Cerebellar nuclear complex (tissue), 1 donor: ENCODE measurements at places on chromosomes 16 and 17.

GRCh38 chr16:24917236-24917635, 71.5 kb downstream of the SLC5A11 start:
- no peak for DNase-seq

- DNase-seq = no peak
Measured at GRCh38 chr16:17469741-17470181, 999 bp downstream of the XYLT1 start.

DNA sequence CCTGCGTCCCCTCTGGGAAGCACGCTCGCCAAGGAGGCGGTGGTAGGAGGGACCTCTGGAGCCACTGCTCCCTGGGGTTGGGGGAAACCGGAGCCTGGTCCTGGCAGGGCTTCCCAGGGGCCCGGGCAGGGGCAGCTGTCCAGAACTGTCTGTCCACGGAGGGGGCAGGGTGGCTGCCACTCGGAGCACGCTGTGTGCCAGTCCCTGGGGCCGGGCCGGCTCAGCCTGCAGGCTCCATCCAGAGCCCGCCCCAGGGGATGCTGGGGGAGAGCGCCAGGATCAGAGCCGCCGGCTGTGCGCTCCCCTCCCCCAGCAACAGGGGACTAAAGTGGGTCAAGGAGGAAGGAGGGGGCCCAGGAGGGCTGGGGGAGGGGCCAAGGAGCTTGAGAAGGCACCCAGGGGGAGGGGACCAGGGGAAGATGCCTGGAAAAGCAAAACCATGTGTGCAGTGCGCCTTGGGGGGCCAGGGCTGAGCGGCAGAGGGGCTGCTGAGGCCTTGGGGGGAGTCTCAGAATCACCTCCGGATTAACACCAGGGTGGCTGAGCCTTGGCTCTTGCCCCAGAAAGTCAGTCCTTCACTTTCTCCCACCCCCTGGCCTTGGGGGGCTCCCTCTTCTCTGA, 21.3 kb downstream of the ZNF423 start:
- DNase-seq = no peak

DNA sequence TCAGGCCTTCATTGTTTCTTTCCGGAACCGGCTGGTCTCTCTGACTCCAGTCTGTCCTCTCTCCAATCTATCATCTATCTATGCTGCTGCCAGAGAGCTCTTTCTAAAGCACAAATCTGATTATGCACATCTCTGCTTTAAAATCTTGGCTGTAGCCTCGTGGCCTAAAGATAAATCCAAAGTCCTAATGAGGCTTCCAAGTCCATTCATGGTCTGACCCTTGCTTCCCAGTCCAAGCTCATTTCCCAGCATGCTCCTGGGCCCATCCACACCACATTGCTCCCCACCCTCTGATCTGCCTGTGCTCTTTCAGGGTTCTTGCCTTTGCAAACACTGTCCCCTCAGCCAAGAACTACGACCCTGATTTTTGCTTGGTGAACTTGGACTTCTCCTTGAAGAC, 21.5 kb upstream of the PHB1 start:
- DNase-seq = no peak

DNA sequence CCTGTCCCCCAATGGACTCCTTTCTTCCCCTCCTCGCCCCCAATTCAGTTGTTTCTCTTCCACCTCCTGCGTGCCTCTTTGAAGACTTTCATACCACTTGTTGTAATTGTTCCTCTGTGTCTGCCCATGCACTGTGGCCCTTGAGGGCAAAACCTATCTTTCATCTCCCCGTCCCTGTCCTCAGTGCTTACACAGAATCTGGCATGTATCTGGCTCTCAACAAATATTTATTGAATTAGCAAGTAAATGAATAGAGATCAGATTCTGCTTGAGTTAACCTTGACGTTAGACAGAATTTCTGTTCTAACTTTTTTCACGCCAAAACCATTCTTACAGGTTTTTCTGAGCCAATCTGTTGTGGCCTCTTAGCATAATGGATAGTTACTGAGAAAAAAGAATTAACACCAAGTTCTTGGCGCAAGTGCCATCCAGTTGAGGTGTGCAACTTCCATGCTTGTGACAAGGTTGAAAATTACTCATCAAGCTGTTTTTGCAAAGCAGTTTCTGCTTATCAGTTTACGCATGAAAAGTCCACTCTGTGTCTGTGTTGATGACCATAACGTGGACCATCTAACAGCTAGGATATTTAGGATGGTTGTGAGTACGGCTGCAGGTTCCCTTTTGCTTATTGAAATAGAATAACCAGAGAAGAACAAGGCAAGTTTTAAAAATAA, 215.1 kb downstream of the PRKCA start:
- DNase-seq = no peak

DNA sequence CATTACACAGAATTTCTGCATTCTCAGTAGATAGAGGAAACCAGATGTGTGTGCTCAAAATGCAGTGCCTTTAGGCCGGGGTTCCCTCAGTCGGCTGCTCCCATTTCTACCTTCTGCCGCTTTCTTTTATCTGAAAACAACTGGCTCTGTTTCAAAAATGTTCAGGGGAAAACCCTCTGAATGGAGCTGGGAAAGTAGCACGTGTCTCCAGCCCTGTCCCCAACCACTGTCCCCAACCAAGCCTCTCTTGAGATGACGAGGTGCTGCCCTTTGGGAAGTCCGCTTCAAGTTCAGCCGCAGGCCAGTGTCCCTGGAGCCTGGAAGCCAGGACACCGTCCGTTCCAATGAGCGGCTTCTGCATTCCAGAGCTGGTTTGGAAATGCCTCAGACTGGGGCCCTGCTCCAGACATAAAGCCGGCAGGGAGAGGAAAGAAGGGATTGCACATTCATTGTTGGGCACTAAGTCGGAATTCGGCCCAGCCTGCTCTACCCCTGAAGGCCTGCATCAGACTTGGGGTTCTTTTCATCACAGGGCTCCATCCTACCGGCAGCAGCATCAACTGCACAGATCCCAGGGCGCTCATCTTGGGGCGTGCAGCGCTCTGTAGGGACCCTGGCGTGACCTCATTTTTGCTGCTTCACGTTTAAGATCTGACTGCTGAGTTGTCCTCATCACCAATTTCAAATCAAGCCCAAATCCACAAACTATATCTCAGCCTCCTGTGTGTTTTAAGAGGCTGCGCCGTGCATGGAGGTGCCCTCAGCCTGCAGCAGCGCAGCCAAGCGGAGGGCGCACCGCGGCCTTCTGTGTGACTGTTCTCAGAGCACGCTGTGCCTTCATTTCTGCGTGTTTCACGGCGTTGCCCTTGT, 111.3 kb downstream of the BANP start:
- no peak for DNase-seq

DNA sequence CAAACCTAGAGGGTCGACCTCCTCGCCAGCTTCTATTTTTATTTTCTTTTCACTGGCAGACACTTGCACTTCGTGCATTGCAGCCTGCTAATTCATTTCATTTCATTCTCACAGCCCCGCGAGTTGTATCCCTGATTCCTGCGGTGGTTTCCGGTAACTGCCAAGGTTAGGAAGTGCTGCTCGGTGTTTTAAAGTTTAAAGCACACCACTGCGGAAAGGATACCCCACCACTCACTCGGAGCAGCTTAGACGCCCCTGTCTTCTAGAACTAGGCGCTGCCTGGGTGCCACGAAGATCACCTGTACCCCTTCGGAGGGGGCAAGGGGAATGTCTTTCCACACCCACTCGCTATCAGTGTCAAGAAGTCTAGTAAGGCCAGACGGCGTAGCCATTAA, 509 bp downstream of the CNEP1R1 start:
- no peak for DNase-seq

- no peak for DNase-seq
Measured at GRCh38 chr16:10678655-10679054, 16.1 kb downstream of the TEKT5 start.

- DNase-seq = no peak
Measured at GRCh38 chr17:9810100-9810949, 11.6 kb downstream of the GSG1L2 start.

DNA sequence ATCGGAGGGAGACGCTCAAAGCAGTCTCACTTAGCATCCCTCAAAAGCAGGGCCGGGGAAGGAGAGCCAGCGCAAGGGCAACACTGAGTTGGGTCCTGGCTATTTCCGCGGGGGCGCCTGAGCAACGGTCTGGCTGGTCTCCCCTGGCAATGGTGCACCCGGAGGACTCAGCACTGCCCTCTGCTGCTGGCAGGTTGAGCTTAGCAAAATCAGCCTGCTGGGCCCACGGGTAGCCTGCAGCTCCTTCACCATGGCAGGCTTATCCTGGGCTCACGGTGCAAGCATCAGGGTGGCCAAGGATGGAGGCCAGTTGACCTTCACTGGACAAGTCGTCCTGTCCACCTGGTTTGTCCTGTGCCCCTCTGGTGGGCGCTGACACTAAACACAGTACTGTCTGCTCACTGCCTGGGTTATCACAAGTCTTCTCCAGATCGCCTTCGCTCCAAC, 14.4 kb upstream of the ALDH3A1 start:
- DNase-seq = no peak

DNA sequence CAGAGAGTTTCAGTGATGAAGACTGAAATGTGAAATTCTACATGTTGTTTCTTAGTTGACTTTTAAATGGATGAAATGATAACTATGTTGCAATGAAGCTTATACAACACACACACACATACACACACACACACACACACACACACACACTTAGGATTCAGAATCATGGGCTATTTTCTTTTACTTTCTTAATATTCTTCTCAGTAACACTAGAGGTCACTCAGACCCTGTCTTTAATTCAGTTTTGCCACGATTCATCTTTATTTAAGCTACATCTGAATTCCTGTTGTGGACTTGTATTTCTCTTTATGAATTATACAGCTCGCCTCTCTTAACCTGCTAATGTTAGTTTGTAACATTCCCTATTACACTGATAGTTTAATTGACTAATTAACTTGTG, 109.6 kb upstream of the GOT2 start:
- DNase-seq = no peak

DNA sequence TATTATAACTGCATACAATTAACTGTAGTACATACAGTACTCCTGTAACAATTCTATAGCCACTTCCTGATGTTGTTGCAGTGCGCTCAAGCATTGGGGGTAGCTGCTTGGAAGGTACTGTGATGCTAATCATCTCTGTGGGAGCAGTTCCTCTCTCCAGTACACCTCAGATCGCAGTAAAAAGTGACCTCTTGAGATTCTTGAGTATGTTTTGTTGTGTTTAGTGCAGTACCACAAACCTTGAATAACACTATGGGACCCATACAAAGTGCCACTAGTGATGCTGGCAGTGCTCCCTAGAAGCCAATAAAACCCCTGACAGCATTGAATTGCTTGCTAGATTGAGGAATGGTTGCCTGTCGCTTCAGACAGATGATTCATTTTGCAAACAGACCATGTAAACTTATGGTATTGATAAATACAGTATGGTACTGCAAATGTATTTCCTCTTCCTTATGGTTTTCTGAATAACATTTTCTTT, 193.0 kb downstream of the SPECC1 start:
- DNase-seq = no peak

DNA sequence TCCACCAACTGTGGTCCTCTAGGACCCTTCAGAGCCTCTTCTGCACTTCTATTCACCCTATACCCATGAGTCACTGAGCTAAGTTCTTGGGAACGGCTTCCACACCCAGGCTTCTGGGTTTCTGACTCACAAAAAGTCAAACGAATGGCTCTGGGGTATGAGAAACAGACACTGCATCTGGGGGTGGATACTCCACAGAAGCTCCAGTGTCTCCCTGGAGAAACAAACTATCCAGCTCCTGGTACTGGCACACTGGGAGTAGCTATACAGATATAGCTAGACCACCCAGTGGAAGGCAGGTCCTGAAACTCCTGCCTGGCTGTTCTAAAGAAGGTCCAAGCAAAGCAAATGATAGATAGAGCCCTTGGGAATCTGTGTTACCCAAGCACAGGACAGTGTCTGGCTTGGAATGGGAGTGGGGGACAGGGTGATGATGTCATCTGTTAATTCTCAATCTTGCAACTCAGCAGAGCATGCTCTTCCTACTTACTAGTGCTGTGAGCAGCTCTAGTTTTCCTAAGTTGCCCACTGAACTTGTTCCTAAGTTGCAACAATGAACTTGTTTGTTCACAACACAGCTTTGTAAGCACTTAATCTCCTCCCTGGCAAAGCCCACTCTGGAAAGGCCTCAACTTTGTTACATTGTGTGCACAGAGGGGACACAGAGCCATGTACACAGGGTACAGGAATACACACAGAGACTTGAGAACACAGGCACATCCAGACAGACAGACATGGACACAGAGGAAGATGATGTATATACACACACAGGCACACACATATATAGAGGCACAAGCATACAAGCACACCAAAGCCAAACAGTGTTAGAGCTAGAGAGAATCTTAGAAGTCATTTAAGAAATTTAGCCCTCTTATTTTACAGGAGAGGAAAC, 6.7 kb downstream of the MMP28 start:
- no peak for DNase-seq

DNA sequence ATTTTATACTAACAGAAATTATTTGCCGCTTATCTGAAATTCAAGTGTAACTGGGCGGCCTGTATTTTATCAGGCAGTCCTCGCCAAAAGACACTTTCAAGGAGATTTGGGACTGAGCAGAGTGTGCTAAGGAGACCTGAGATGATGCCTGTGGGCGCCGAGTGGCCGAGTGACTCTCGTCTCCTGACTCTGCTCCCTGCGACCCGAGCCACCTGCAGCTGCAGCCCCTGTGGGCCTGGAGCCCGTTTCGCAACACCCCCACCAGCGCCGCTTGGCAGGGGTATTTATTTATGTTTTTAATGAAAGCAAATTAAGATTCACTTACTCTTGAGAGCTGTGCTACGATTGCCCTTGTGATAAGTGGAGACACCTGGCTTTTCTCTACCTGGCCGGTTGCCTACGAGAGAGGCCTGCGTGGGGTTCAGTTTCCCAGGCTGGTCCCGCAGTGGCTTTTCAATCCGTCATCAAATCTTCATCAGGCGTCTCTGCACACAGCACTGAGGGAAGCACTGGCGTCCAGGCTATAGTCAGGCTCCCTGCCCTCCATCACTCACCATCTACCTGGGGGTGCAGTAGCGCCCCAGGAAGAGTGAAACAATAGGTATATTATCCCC, 124.0 kb downstream of the SEC14L1 start:
- no peak for DNase-seq

DNA sequence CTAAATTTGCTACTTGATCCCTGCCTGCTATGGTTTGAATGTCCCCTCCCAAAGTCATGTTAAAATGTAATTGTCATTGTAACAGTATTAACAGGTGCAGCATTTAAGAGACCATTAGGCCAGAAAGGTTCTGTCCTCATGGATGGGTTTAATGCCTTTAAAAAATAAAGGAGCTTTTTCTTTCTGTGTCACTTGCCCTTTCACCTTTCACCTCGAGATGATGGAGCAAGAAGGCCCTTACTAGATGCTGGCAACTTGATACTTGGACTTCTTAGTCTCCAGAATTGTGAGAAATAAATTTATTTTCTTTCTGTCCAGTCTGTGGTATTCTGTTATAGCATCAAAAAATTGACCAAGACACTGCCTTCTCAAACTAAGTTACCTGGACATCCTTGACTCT, 98.5 kb downstream of the BRIP1 start:
- DNase-seq = no peak

- no peak for DNase-seq
Measured at GRCh38 chr16:76766538-76766937, 424.5 kb upstream of the MON1B start.

DNA sequence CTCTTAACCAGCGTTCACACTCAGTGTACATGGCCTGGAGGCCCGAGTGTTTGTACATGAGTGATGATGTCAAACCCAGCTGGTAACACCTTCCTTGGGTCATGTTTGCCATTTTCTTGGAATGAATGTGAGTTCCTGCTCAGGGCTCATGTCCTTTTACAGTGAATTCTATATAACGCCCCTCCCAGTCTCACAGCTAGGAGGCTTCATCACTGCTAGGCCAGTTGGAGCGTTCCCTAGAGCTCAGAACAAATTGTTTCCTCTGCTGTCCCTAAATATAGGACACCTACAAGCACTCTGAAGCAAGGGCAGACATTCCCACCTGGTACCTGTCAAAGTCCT, 5.5 kb downstream of the TIMM22 start:
- DNase-seq = no peak

- no peak for DNase-seq
Measured at GRCh38 chr17:410543-411401, 58.2 kb upstream of the RPH3AL start.
